ENCODE measurements at places on chromosomes 2 and 18.

DNA sequence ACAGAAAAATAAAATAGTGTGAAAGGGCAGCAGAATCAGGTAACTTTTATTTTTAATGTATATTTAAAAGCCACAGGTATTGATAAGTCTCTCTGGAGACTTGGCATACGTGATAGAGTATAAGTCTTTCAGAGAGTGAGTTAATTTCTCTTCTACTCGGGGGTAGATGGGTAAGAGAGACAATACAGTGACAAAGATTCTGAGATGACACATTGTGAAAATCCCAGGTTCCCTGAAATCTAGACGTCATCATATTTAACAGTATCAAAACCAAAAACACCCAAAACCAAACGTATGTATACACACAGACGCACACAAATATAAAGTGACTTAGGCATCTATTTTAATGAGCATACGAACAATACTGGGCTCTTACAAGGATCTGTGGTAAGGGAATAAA lies 33.3 kb downstream of the NIF3L1 start:
- no peak for DNase-seq

DNA sequence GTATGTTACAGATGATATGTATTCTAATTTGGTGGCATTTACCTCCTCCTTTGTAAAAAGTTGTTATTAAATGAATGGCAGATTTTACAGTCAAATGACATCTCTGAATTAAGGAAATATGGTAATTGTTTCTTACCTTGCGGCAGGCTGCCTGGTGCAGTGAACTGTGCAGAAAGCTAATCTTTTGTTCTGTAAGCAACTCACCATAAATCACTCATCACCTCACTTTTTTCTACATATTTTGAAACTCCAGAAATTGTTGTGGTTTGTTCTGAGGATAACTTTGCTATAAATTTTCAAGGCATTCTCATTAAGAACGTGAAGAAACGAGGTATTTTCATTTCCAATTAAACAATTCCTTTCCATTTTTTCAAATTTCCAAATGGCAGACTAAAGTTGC lies 52.7 kb downstream of the ST6GAL2 start:
- no peak for DNase-seq

GRCh38 chr2:234259440-234259839 lies 208.9 kb downstream of the SPP2 start:
- DNase-seq, result no peak

- no peak for DNase-seq
Measured at GRCh38 chr2:183993052-183993451, 605.3 kb upstream of the ZNF804A start.

DNA sequence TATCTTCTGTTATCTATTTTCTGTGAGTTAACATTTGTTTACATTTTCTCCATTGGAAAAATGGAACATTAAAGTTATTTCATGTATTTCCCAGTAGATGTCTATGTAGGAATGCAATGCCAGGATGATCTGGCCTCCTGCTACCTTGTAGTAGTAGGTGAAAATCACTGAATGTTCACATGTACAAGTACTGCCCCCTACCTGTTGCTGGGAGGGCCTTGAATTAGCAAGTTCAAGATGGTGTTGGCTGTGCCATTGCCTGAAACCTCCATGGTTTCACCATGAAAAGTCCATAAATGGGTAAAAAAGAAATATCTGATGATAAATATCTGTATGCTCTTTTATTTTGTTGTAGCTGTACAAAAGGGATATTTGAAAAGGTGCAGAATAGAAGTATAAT lies 30.7 kb downstream of the XRCC5 start:
- no peak for DNase-seq

DNA sequence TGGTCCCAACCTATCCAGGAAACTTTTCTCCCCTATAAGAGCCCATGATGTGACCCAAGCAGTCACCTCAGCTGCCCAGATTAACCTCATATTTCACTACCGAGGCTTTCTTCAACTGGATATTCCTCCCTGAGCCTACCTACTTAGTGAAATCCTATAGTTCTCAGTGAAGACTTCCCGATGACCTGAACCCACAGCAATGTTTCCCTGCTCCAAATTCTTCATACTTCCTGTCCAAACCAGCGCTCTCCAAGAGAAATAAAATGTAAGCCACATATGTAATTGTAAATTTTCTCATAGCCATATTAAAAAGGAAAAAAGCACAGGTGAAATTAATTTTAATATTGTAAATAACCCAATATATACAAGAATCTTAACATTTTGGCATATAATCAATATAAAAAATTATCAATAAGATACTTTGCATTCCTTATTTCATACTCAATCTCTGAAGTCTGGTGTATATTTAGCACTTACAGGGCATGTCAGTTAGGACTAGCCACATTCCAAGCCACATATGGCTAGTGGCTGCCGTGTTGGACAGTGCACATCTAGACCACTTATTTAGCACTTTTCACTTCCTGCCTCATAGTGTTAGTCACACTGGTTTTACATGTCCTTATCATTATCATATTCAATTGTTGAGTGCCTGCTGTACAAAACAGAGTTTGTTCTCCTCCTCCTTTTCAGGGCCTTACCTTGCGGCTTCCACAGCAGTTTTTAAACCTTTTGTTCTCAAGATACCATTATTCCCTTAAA lies 1.9 kb upstream of the STAT4 start:
- DNase-seq, result no peak

DNA sequence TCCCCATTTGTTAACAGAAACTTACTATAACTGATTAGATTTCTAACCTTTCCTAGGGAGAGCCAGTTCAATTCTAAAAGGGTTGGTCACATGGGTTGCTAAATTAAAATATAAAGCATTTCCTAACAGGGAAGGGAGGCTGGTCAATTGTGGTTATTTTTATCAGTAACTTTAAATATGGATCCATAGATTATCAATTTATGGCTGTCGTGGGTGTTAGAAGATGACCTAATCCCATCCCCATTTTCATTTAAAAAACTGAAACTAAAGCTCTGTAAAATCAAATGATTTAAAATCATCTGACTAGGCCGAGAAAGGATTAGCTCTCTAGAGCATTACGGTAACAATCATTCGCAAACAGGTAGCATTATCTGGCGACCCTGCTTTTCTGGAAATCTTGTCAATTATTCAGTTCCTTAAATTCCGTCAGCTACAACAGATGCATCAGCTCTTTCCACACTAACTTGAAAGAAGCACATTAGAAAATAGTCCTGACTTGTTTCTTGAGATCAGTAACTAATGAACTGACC lies 953 bp upstream of the HNRNPA3 start:
- DNase-seq, result no peak

DNA sequence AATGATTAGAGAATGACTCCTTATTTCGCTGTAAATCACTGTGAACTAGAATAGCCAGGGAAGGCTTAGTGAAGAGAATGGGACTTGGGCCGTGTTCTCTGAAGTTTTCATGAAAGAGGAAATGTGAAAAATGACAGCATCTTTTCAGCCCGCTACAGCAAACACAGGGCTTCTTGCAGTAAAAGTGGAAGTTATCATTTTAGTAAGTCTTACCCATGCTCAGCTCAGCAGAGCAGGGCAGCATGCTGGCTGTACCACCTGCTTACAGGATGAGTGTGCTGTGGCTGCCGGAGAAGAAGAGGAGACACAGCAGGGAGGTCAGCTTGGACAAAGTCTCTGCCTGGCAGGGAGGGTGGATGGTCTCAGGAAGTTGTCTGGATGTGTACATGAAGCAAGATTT lies 300.7 kb upstream of the DLGAP1 start:
- DNase-seq, result no peak

DNA sequence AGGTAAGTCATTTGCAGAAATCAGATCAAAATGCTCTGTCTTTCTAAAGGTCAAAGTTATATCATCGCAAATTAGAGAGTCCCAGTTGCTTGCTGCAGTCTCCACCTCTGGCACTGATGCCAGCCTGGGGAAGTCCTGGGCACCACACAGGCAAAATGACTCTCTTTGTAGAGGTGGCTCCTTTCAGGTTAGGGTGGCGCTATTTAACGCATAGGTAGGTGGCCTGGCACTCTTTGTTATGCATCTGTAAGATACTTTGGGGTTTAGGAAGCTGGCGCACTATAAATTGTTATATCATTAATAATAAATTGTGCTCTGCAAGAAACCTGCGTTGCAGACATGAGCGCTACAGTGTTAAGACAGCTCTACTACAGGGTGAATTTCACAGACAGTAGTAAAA lies 268.5 kb downstream of the ICOS start:
- no peak for DNase-seq

DNA sequence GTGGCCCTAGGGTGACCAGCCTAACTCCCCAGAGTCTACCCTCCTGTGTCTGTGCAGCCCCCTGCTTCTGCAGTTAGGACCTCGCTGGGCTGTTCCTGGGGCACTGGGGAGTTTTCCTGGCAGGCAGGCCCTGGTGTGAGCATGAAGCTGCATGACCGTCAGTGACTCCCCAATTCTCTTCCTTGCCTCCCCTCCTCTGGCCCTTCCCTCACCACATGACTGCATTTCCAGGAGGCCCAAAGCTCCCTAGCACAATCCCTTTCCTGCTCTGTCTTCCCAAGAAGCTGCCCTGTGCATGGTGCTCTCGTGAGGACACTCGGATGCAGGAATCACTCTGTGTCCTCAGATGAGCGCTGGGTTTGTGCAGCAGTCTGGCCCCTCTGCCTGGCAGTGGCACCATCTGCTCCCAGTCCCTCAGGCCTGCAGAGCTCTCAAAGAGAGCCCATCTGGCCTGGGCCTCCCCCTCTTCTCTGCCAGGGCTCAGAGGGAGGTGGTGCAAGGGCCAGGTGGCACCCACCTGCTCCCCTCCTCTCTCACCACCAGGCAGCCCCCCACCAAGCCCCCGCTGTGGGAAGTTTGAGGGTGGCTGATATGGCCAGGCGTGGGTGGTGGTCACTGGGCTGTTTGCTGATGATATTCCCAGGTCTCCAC lies 125.6 kb upstream of the HS6ST1 start:
- no peak for DNase-seq

DNA sequence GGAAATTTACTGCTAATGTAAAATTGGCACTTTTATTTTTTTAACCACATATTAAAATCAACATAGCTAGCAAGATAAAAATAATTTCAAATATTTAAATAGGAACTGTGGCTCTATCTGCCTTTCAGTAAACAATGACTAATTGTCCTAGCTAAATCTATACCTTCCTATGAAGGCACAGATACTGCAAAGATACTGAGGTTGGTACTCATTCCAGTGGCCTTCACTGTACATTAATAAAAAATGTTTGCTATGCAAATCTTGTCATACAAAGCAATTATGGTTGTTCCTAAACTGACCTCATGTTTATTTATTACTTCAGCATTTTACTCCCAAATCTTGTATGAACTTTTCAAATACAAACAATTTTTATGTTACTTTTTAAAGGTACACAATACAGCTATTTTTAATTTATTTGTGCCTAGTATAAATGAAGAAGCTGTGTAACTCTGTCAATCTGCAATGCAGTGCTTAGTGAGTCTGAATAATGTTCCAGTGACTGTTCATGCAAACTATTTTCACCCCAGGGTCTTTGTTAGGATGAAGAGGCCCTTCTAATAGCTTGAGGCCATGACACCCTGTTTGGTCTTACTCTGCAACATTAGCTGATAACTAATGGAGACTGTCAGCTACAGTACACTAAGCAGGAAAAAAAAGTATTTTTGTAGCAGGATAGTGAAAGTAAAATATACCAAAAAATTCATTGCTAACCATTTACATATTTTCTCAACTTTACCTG lies 9.3 kb upstream of the ERBB4 start:
- no peak for DNase-seq

- DNase-seq, result no peak
Measured at GRCh38 chr2:237011206-237011795, 74.4 kb upstream of the COPS8 start.

- no peak for DNase-seq
Measured at GRCh38 chr2:238722883-238723282, 125.0 kb upstream of the TWIST2 start.

DNA sequence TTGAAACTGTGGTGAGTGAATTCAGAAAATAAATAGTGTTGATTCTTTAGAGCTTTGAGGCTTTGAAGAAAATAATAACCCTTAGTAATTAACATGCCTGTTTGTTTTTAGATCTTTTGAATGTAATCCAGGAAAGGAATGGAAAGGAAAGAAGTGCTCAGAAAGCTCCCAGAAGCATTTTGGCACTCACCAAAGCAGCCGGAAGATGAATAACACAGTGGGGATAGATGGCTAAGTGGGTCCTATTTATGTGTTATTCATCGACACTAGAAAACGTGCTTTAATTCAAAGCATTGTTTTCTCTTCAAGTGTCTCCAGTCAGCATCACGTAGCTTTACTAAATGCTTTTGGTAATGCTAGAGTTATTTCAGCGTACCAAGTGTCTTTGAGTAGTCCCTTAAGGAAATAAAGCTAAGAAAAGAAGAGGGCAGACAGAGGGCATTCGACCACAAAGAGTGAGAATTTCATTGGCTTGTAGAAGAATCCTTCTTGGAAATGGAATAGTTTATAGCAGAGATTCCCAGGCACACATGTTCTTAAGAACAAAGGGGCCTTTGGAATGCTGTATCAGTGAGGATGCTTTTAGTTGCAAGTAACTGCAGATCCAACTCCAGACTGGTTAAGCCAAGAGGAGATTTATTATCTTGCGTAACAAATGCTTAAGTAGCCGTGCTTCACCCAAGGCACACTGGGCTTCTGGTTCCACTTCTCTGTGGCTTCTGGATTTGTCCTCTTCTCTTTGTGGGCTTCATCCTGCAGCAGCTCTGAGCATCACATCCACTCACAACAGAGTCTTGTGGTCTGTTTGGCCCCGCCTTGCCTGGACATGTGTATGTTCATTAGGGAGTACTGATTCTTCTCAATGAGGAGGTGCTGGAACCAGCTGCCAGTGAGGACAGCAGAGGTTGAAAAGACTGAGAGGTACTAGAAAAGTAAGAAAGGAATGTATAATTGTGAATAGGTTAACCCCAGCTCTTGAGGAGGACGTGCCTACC lies 63.6 kb upstream of the LTBP1 start:
- no peak for DNase-seq

DNA sequence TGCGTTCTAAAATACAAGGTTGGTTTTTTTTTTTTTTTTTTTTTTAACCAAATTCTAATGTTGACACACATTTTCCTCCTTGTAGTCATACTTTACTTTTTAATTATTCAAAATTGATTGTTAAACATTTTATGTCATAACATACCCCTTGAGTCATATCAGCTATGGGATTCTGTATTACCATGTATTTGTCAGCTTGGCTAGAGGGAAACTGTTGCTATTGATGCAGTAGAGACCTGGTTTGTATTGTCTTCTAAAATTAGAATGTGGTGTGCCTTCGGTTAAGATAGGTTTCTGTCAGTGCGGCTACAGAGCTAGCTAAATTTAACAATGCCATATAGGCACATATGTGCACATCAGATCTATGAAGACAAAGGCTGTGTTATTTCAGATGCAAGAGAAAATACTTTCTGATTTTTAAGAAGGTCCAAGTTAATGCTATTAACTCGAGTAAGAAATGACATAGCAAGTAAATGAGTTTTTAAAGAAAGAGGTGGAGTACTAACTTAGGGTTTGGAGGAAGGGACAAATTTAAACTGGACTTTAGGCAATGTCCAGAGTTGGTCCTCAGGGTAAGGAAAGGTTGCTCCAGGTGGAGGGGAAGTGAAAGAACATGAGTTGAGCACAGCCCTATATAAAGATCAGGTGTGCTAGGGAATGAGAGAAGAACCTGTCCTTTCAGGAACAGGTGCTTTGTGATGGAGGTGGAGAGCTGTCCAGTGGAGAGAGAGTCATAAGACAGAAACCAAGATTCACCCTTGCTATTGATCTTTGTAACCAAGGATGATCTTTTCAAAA lies 152.3 kb downstream of the PRPF40A start:
- no peak for DNase-seq
